ENCODE measurements at places on chromosomes 1 and 21. TPM values are rescaled to one million over a fixed set of nuclear protein-coding genes. Genes with fewer than 3 reads are reported as not detected.

- DNase-seq, result no peak
- no peaks in the 10 kb centered on the region for H3K27me3 ChIP-seq
- H3K27ac ChIP-seq, result no peak overlapping the region
- peaks cover 1% of the 10 kb centered on the region for H3K4me1 ChIP-seq
- no peaks in the 10 kb centered on the region for H3K36me3 ChIP-seq
These were observed 3.9 kb upstream of the TUT4 start for GRCh38 chr1:52556641-52557360.

DNA sequence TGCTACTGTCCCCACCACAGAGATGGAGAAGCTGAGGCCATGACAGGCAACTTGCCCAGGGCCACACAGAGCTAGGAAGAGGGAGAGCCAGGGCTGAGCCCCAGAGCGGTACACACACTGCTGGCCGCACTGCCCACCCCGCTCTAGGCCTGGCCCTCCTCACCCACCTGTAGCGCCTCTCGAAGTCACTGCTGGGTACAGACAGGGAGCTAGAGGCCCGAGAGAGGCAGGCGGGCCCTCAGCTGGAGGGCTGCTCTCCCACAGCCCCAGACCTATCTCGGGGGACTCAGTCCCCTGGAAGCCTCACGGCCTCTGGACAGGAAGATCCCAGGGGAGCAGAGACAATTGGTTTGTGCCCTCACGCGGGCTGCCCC lies 17.3 kb upstream of the PLEKHG5 start:
- H3K4me1 ChIP-seq, result peaks cover 19% of the 10 kb centered on the region
- no peaks in the 10 kb centered on the region for H3K36me3 ChIP-seq
- no peak overlapping the region for H3K4me3 ChIP-seq
- no peak overlapping the region for H3K27ac ChIP-seq
- H3K27me3 ChIP-seq, result no peaks in the 10 kb centered on the region
- no peak for DNase-seq

The GUCA2B gene
- total RNA-seq, result not detected

The FAM229A gene
- 7.5 TPM for total RNA-seq

- no peak for DNase-seq
- H3K4me3 ChIP-seq, result no peak overlapping the region
- H3K27ac ChIP-seq, result no peak overlapping the region
These were observed 191.6 kb upstream of the ZC3H12A start for GRCh38 chr1:37282764-37283163.

The CFHR2 gene
- not detected for total RNA-seq

- H3K36me3 ChIP-seq, result no peaks in the 10 kb centered on the region
- no peak overlapping the region for H3K27ac ChIP-seq
- no peaks in the 10 kb centered on the region for H3K27me3 ChIP-seq
- no peaks in the 10 kb centered on the region for H3K4me1 ChIP-seq
These were observed 62.0 kb upstream of the GALNT2 start for GRCh38 chr1:230005040-230005439.

GRCh38 chr1:60969971-60970509 lies 112.3 kb upstream of the NFIA start:
- no peaks in the 10 kb centered on the region for H3K36me3 ChIP-seq
- H3K27ac ChIP-seq, result peak overlapping the region; percentile 32
- H3K4me1 ChIP-seq, result no peaks in the 10 kb centered on the region

- H3K4me3 ChIP-seq, result no peak overlapping the region
- H3K27ac ChIP-seq, result no peak overlapping the region
- no peaks in the 10 kb centered on the region for H3K27me3 ChIP-seq
- no peaks in the 10 kb centered on the region for H3K36me3 ChIP-seq
- no peak for DNase-seq
- peaks cover 13% of the 10 kb centered on the region for H3K4me1 ChIP-seq
These were observed 5.1 kb upstream of the UTP25 start for GRCh38 chr1:209822706-209823105.

DNA sequence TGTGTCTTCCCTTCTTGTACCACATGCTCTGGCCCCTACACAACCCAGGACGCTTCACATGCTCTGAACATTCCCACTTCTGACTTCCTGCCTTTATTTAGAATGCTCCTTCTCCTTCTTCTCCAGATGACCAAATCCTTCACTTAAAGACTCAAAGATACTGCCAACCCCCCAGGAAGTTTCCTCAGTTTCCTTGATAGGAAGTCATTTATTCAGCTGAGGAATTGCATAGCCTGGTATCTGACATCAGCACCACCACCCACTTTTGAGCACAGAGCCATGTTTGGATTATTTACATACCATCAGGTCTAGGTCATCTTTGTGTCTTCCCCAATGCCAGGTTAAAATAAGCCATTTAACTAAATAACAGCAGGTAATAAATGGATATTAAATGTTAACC lies 42.4 kb downstream of the GFI1 start:
- no peak for DNase-seq
- no peak overlapping the region for H3K4me3 ChIP-seq
- no peak overlapping the region for H3K27ac ChIP-seq

DNA sequence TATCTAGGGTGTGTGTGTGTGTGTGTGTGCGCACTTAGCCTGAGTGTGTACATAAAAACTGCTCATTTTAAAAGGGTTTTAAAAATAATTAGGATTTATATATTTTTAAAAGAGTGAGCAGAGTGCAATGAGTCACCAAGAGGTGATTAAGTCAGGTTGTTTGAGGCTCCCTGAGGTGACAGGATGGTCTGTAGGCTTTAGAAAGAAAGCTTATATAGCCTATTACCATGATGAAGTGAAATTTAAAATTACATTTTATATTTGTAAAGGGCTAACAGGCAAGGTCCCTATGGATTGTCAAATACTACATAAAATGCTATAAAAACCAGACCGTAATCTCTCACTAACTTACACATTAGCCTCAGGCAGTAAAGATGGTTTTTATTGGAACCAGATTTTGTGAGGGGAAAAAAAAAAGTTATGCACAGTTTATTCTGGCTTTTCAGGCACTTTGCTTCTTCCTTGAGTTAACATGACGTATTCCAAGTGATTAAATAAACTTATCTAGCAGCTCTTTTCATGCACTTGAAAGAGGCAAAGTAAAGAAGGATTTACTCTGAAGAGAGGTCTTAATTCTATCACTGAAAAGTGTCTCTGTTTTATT lies 711.7 kb upstream of the PTBP2 start:
- no peaks in the 10 kb centered on the region for H3K4me1 ChIP-seq
- no peak overlapping the region for H3K27ac ChIP-seq
- no peaks in the 10 kb centered on the region for H3K27me3 ChIP-seq
- H3K36me3 ChIP-seq, result no peaks in the 10 kb centered on the region

GRCh38 chr21:33238565-33239255 lies 9.0 kb downstream of the IFNAR2 start:
- H3K27me3 ChIP-seq, result no peaks in the 10 kb centered on the region
- peaks cover 18% of the 10 kb centered on the region for H3K4me1 ChIP-seq
- no peak for DNase-seq
- no peak overlapping the region for H3K4me3 ChIP-seq

The MOV10 gene
- total RNA-seq, result 11.4 TPM

DNA sequence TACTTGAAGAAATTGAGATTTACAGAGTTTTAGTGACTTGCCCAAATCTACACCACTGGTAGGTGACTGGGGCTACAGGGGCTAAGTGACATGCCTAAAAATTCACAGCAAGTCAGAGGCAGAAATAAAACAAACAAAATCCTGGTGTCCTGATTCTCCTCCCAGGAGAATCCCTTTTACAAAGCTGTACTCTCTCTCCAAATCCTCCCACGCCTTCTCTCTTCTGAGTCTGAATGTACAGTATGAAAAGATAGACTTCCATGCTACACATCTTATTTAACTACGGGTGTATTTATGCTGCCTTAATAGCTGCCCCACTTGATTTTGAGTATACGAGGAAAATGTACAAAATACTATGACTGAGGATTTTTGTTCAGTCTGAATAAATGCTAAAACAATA lies 65.4 kb downstream of the SGIP1 start:
- no peak overlapping the region for H3K27ac ChIP-seq
- H3K4me3 ChIP-seq, result no peak overlapping the region
- H3K4me1 ChIP-seq, result no peaks in the 10 kb centered on the region
- no peaks in the 10 kb centered on the region for H3K27me3 ChIP-seq
- DNase-seq, result no peak
- no peaks in the 10 kb centered on the region for H3K36me3 ChIP-seq

DNA sequence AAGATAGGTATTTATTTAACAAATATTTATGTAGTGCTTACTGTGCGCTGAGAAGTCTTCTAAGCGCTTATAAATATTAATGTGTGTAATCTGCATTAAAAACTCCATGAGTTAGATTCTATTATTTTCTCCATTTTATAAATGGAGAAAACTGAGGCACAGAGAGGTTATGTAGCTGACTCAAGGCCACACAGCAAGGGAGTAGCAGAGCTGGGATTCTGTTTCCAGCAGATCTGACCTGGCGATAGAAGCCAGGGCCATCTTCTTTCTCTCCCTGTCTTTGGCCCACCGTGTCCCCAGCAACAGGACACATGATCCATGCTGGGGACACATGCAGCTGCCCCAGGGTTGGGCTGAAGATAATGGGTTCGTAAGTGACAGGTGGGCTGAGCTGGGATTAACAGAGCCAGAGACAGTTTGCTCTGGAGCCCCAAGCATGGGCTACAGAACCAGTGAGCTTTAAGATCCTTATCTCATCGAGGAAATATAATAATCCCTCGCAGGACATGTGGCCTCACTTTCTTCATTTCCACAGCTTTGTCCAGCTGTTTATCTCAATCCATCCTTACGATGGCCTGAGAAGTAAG lies 30.3 kb downstream of the IGSF21 start:
- no peak overlapping the region for H3K4me3 ChIP-seq
- no peak for DNase-seq
- no peaks in the 10 kb centered on the region for H3K4me1 ChIP-seq
- H3K36me3 ChIP-seq, result no peaks in the 10 kb centered on the region
- H3K27ac ChIP-seq, result no peak overlapping the region

The SLFNL1 gene
- 0.59 TPM for total RNA-seq

DNA sequence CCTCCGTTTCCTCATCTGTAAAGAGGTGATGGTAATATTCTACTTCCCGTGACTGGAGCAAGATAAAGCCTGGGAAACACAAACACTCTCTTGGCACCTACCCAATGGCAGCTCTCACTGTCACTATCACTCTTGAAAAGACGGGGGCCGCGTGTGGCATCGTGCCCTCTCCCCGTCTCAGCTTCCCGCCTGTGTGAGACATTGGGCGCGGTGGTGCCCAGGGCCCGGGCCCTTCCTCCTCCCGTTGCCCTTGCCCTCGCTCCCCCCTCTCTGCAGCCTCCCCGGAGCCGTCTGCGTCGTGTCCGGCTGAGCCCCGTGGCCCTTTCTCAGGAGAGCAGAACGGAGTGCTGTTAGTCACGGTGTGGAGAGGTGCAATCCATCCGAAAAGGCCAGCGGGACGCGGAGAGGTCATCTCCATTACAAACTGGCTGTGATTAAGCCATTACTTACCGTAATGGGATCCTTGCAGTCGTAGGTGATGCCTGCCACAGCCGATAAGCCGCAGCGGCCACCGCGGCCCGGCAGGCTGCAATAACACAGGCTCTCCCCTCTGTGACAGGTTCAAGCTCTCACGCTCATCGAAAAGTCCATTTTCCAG lies 156.4 kb upstream of the ZC3H12A start:
- no peak overlapping the region for H3K4me3 ChIP-seq
- DNase-seq, result no peak
- H3K27me3 ChIP-seq, result peaks cover 18% of the 10 kb centered on the region
- H3K36me3 ChIP-seq, result no peaks in the 10 kb centered on the region
- no peaks in the 10 kb centered on the region for H3K4me1 ChIP-seq
- no peak overlapping the region for H3K27ac ChIP-seq

The TBX19 gene
- total RNA-seq, result 0.63 TPM

DNA sequence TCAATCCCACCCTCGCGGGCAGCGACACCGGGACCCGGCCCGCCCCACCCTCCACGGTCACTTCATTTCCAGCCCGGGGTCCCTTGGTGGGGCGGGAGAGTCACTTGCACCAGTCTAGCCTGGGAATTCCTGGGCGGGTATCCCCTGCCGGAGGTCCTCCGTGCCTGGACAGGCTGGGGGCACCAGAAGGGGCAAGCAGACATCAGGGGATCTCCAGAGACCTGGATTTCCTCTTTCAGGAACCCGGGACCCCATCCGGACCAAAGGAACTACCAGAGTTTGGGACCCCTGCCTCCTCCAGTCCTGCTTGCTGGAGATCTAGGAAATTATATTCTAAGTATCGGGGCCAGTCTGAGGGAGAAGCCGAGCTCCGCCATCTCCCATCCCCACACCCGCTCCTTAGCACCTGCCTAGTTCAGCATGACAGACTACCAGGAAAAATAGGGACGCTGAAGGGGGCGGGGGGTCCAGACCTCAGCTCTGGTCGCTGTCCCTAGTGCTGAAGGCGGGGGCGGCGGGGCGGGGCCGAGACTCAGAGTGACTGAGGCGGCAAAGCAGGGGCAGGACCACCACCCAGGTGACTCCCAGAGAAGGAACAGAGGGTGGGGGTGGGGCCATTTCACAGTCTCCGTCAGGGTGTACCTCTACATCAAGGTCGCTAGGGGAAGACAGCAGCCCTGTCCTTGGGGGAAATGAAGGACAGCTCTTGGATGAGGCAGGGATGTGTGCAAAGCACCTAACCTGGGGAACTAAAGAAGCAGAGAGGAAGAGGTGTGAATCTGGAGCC lies 832 bp downstream of the HCN3 start:
- peaks cover 24% of the 10 kb centered on the region for H3K4me1 ChIP-seq
- peak overlapping the region; percentile 63 for H3K27ac ChIP-seq
- peak overlapping the region; percentile 80 for H3K4me3 ChIP-seq
- no peaks in the 10 kb centered on the region for H3K27me3 ChIP-seq
- no peaks in the 10 kb centered on the region for H3K36me3 ChIP-seq

DNA sequence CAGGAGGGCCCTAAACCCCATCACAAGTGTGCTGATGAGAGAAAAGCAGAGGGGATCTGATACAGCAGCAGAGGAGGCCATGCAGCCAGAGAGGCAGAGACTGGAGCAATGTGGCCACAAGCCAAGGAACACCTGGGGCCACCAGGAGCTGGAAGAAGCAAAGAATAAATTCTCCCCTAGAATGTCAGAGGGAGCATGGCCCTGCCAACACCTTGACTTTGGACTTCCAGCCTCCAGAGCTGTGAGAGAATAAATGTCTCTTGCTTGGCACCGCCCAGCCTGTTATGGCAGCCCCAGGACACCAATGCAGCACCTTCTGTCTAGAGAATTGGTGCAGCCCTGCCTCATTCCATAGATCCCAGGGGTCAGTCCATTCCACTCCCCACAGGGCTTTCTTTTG lies 25.3 kb downstream of the UBASH3A start:
- no peaks in the 10 kb centered on the region for H3K27me3 ChIP-seq
- H3K4me1 ChIP-seq, result peaks cover 2% of the 10 kb centered on the region
- no peaks in the 10 kb centered on the region for H3K36me3 ChIP-seq
- no peak for DNase-seq
- no peak overlapping the region for H3K27ac ChIP-seq
- H3K4me3 ChIP-seq, result no peak overlapping the region

DNA sequence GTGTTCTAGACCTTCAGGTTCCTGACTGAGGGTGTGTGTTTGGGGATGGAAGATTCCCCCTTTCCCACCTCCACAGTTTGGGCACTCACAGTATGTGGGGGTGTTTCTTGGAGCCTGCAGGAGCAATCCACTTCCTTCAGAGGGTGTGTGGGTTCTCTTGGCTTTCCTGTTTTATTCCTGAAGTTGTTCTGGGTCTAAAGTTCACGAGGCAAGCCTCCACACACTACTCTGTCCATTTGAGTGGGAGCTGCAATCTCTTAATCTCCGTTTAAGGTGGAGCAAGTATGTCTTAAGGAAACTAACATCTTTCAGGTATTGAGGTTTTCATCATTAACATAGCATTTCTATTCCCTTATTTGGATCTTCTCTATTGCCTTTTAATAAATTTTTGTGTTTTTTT lies 141.8 kb downstream of the TENT5C start:
- H3K36me3 ChIP-seq, result no peaks in the 10 kb centered on the region
- H3K4me1 ChIP-seq, result no peaks in the 10 kb centered on the region
- no peak overlapping the region for H3K27ac ChIP-seq
- no peaks in the 10 kb centered on the region for H3K27me3 ChIP-seq

The MMEL1 gene
- not detected for total RNA-seq

GRCh38 chr1:248906753-248907661 lies 972 bp downstream of the PGBD2 start:
- no peak for DNase-seq
- H3K36me3 ChIP-seq, result no peaks in the 10 kb centered on the region
- peak overlapping the region; percentile 48 for H3K4me3 ChIP-seq
- H3K27ac ChIP-seq, result peak overlapping the region; percentile 87
